ENCODE measurements at places on chromosomes 13 and 19. TPM values are rescaled to one million over a fixed set of nuclear protein-coding genes. Genes with fewer than 3 reads are reported as not detected.
A peak's percentile ranks its signal among the peaks of the same experiment; 100 is the strongest.

GRCh38 chr19:10068205-10068604, 17.9 kb upstream of the SHFL start:
- no peak for DNase-seq

Gene KLF1
- 0.20 TPM for polyA plus RNA-seq

GRCh38 chr19:48965806-48966540, 864 bp downstream of the FTL start:
- peak; percentile 87 for DNase-seq

Gene ZNF792
- polyA plus RNA-seq, result 7.1 TPM

Gene ZSCAN4
- polyA plus RNA-seq, result 0.24 TPM

Data from renal pelvis (tissue), 12 donors.